Stimulated activated CD4-positive, alpha-beta T cell treated with anti-CD3 and anti-CD28 coated beads, Interleukin-1b, Interleukin-23, amount 100 ng/mL, for 4 hours (primary cell): ENCODE measurements at places on chromosomes 2 and 18.

DNA sequence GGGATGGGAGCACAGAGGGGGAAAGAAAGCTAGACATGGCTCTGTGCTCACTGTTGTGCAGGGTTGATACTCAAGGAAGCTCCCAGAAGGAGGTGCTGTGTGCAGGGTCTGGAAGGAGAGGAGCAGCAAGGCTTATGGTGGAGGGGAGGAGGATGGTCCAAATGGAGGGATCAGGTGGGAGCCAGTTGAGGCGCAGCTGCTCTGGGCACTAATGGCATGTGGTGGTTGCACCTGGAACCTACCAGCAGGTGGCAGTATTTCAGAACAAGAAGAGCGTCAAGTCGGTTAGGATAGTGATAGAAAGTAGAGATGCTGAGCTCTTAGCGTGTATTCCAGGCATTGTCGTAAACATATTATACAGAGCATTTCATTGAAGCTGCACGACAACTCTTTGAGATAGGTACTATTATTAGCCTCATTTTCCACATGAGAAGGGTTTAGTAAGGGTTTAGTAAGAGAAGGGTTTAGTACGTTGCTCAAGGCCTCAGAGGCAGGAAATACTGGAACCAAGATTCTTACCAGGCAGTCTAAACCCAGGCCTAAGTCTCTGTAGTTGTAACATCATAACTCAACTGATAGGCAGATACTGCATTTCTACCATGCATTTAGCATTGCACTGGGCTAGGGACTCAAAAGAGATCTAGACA is 223.7 kb downstream of the CYP26B1 start:
- peak; percentile 32 for DNase-seq

- DNase-seq = no peak
Measured at GRCh38 chr18:36298126-36298741, 721 bp downstream of the FHOD3 start.

- DNase-seq = no peak
Measured at GRCh38 chr2:58739033-58739432, 497.9 kb upstream of the FANCL start.

GRCh38 chr2:205682239-205682970 is at the start of gene NRP2:
Gene NRP2, plus strand, starts transcription at chr2:205682501. Its CDS starts 790 bp downstream, at chr2:205683291.
- no peak for DNase-seq

GRCh38 chr2:236740506-236740905 is 170.9 kb downstream of the ACKR3 start:
- DNase-seq = no peak

DNA sequence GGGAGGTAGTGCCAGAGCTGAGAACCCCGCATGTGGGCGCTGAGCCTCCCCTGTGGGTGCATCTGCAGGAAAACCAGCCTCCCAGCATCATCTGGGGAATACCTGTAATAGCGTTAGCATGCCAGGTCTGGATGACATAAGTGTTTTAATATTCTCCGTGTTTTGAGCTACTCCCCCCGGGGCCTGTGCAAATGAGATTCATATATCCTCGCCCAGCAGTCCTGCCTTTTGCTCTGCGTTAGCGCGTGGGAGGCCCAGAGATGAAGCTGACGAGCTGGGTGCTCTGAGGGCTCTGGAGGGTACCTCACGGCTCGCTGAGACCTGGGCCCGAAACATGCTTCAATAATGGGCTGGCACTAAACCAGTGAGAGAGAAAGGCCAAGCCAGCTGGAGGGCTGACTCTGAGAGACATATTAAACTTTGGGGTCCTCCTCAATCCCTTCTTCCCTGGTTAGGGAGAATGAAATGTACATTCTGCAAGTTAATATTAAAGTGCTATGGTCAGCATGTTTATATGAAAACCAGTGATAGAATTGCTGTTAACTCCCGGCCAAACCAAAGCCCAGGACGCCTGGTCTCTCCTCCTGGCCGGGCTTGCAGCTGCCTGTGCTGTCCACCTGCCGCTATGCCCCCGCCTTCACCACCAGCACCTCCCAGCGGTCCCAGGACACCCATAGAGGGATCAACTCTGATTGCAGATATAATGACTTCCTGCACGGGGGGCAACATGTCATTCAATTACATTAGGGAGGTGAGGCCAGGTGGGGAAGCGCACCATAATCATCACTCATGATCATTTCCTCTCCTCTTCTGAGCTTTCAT is 77.0 kb downstream of the EDAR start:
- no peak for DNase-seq

DNA sequence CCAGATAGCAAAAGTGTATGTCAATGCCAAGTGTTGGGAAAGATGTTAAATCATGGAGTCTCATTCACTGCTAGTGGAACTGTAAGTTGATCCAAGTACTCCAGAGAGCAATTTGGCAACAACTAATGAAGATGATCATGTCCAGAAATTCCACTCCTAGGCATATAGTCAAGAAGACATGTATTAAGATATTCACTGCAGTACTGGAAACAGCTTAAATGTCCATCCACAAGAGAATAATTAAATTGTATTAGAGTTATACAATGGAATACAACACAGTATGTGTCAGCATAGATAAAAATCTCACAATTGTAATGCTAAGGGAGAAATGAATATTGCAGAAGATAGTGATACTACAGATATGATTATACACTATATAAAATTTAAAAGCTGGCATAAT is 15.2 kb upstream of the LBH start:
- DNase-seq = no peak

DNA sequence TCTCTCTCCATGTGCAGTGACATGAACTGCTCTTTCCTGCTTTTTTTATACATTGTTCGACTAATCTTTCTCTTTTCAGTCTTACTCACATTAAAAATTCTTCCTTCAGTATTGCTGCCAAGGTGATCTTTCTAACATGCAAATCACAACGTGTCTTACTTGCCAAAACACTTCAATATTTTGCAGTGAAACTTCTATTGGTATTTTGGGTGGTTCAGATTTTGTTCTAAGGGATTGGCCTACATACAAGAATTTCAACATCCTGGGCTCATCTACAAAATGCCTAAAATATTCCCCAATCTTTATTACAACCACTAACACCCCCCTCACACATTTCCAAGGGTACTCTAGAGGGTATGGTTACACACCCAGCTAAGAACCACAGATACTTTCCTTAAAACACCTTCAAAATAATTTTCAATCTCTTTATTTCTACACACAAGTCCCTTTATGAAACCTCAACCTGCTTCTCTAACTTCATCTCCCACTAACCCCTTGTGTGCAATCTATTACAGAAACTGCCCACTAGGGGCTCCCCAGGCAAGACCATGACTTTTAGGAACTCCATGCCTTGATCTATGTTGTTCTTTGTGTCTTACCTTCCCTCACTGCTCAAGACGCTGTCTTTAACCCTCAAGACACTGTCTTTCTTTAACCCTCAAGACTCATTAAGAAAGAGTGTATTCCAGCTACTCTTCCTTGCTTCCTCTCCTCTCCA is 50.9 kb downstream of the COL3A1 start:
- no peak for DNase-seq

DNA sequence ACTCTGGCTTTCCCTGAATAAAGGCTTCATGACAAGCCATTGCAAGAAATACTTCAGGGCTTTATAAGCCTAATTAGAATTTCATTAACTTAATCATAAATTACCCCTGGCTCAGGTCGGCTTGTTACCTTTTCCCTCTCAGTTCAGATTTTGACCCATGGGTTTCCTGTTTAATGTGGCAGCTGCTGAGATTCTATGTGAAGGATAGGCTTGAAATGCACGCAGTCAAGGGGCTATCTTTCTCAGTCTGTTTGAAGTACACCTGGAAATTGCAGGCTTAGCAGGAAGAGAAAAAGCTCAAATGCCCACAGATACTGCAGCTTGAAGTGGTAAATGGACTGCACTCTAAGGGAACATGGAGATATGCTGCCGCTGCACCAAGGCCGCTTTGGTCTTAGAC is 49.4 kb downstream of the CAVIN2 start:
- DNase-seq = no peak

- no peak for DNase-seq
Measured at GRCh38 chr2:176565641-176566323, 296.5 kb downstream of the MTX2 start.

GRCh38 chr2:200306196-200306930 is at the start of gene SPATS2L:
Gene SPATS2L, plus strand, starts transcription at chr2:200306693. Its CDS starts 82,552 bp downstream, at chr2:200389245.
- DNase-seq = peak; percentile 53

DNA sequence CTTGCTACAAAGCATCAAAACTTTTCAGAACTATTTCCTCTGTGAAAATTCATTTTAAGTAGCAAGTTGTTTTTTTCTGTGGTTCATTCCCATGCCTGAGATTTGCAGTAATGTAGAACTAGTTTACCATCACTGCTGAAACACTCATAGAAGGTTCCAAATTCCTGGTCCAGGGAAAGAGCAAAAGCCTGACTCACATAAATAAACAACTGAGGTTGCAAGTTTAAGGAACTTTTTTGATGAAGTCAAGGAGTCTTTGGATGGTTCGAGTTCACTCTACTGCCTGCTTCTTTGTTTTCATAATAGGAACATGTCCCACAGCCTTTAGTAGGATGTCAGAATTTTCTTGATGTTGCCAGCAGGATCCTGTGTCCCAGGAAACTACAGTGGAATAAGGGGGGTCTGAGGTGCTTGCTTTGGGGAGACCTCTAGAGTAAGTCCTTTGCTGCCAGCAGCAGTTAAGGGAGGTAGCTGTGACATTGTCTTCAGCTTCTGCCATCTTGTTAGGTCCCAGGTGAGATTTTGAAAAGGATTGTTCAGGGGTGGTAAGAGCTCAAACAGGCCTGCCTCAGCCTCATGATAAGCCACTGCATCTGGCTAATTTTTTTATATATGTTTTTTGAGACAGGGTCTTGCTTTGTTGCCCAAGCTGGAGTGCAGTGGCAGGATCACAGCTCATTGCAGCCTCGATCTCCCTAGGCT is 43.9 kb downstream of the ACSL3 start:
- DNase-seq = no peak

- no peak for DNase-seq
Measured at GRCh38 chr2:134249755-134250154, 4.1 kb upstream of the MGAT5 start.

DNA sequence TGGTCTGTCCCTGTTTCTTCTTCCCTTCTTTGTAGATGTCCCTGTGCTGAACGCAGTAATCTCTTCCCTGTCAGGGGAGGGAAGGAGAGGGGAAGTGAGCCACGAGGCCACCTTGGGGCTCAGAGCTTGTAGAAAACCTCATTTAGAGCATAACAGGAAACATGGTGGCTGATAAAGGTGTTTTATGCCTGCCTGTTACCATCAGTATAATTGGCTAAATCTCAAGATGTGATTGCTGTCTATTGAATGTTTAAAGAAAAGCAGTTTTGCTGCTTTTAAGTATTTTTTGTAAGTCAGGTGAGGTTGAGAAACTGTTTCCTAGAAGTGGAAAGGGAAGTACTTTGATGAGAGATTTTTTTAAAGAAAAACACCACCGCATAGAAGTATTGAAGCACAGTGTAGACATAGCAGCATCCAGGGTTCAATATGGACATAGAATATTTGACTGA is 59.7 kb upstream of the PDK1 start:
- no peak for DNase-seq

GRCh38 chr2:106866641-106867040 is 19.3 kb downstream of the ST6GAL2 start:
- no peak for DNase-seq

DNA sequence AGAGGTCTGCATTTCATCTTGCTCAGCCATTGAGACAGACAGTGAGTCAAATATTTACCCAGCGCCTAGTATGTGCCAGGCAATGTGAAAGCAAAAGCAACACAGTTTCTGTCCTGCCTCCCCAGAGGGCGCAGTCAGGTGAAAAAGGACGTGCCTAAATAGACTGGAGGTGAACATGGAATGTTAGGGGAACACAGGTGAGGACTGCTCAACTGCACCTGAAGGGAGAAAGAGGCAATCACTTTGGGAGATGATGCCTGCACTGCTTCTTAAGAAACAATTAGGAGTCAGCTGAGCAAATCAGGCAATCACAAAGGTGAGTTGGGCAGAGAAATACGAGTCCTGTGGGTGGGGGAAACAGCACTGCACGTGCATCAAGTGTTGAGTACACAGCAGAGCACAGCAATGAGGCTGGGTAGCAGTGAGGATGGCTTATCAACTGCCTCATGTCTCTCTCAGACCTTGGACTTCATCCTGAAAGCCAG is 218.3 kb upstream of the SMAD7 start:
- DNase-seq = peak; percentile 1

DNA sequence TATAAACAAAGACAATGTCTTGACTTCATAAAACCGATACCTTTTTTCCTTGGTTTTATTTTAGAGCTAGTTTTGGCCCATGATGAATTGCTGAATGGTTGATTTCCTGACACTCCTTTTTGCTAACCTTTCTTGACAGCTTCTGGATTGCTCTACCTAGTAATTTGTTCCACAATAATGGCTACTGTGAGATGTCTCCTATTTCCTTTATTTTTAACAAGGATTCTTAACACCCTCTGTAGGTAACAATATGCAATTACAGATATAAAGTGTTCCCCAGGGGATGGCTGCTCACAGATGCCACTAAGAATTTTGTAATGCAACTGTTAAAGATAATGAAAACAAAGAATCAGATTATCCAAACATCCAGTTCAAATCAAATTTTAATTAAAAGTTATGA is 100.8 kb upstream of the ATP5MC3 start:
- no peak for DNase-seq

DNA sequence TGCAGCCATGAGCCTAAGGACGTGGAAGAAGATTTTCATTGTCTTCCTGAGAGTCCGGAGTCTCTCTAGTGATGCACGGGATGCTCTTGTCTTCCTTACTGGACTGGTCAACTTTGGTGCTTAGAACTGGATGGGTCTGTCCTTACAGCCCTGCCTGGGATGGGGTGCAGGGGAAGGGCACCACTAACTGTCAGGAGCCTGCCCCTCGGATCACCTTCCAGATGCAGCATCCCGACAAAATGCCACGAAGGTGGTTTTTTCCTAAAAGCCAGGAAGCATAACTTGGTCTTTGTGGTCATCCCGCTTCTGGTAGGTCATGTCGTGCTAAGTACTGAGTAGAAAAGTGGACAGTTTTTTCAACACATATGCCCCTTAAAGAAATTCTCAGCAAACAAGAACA is 207.4 kb upstream of the TWIST2 start:
- DNase-seq = no peak

- DNase-seq = no peak
Measured at GRCh38 chr2:25251422-25252273, 83.3 kb upstream of the POMC start.

DNA sequence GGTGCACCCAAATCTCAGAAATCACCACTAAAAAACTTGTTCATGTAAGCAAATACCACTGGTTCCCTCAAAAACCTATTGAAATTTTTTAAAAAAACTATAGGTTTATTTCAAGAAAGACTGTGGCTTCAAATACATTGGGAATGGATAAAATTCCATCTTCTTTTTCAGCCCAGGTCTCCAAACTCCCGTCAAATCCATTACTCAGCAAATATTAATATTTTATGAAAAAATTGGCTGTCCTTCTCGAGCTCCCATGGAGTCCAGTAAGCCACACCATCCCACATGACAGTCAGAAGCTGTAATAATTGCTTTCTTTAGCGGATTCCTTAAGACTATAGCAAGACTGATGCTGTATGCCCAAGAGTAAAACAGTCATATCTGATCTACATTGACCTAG is 204.4 kb upstream of the DOK6 start:
- DNase-seq = no peak

DNA sequence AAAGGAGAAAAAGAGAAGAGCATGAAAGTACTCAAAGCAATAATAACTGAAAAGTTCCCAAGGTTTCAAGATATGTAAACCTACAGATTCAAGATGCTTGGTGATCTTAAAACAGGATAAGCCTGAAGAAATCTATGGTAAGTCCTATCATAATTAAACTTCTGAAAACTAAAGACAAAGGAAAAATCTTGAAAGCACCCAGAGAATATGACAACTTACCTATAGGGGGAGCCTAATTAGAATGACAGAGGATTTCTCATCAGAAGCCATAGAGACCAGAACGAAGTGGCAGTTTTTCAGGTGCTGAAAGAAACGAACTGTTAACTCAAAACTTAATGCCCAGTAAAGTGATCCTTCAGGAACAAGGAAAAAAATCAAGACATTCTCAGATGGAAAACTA is 59.7 kb downstream of the XDH start:
- no peak for DNase-seq
